ENCODE measurements at places on chromosomes 13 and 19. TPM values are rescaled to one million over a fixed set of nuclear protein-coding genes. Genes with fewer than 3 reads are reported as not detected.

The PSG7 gene
- not detected for total RNA-seq

The LRRC25 gene
- 3.2 TPM for total RNA-seq

The TEX26 gene
- not detected for total RNA-seq

The PRX gene
- 4.9 TPM for total RNA-seq

GRCh38 chr13:63209330-63210017 is 1793.8 kb upstream of the PCDH20 start:
- no peak for DNase-seq

GRCh38 chr19:480016-480855 is 16.1 kb upstream of the MADCAM1 start:
- no peak for DNase-seq

- no peak for DNase-seq
Measured at GRCh38 chr19:14135355-14135754, 1.0 kb downstream of the ASF1B start.

DNA sequence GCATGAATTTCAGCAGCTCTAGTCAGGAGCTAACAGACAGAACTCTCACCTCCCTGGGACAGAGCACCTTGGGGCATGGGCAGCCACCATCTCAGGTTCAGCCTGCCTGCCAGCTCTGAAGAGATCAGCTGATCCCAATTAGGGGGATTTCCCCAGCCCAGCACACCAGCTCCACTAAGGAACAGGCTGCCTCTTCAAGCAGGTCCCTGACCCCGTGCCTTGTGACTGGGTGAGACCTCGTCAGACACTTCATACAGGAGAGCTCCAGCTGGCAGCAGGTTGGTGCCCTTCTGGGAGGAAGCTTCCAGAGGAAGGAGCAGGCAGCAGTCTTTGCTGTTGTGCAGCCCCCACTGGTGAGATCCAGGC is 84.5 kb upstream of the UFM1 start:
- no peak for DNase-seq

DNA sequence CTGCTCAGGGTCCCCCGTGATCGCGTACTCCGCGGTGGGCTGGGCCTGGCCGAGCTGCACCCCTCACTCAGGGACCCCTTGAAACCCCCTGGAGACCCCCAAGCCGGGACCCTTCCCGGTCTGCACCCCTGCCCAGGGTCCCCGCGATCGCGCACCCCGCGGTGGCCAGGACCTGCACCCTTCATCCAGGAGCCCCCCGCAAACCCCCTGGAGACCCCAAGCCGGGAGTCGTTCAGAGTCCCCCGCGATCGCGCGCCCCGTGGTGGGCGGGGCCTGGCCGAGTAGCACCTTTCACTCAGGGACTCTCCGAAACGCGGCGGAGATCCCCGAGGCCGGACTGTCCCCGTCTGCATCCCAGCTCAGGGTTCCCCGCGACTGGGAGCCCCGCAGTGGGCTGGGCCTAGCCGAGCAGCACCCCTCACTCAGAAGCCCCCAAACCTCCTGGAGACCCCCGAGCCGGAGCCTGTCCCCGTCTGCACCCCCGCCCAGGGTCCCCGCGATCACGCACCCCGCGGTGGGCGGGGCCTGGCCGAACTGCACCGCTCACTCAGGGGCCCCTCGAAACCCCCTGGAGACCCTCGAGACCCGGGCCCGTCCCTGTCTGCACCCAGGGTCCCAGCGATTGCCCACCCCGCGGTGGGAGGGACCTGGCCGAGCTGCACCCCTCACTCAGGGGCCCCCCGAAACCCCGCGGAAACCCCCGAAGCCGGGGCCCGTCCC is 748 bp downstream of the LMNB2 start:
- DNase-seq = peak; percentile 47

DNA sequence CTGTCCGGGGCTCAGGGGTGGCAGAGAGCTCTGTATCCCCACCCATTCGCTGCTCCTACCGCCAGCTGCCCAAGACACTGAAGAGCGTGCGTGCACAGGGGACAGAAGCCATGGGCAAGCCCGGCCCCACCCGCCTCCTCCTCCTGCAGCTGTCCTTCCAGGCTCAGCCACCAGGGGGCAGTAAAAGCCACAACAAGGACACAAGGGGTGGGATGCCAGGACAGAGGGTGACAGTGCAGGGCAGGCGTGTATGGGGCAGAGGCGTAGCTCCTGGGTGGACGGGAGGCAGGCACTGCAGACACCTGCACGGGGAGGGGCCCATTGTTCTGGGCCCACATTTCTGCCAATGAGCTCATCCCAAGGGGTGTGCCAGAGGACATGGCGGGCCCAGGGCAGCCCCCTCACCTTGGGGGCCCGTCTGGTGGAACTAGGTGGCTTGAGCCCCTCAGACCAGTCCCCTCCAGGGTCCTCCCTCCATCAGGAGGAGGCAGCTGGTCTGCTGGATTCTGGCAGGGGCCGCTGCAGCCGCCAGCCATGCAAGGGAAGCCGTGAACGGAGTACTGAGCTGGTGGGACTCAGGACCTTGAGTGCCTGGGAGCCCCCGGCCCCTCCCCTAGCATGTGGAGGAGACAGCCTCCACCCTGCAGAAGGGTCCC is 61.2 kb downstream of the MLLT1 start:
- peak; percentile 83 for DNase-seq

DNA sequence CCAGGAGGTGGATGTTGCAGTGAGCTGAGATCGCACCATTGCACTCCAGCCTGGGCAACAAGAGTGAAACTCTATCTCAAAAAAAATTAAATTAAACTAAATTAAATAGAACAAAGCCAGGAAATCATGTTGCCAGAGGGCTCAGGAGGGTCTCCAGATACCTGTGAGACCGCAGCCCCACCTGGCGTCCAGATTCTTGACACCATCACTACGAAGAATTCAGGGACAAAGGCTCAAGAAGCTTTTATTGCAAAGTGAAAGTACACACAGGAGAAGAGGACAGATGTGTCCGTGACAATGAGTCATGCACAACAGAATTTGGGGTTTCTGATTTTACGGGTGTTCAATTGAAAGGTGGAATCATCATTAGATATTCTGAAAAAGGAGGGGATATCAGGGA is 76.6 kb downstream of the STOML3 start:
- DNase-seq = no peak

DNA sequence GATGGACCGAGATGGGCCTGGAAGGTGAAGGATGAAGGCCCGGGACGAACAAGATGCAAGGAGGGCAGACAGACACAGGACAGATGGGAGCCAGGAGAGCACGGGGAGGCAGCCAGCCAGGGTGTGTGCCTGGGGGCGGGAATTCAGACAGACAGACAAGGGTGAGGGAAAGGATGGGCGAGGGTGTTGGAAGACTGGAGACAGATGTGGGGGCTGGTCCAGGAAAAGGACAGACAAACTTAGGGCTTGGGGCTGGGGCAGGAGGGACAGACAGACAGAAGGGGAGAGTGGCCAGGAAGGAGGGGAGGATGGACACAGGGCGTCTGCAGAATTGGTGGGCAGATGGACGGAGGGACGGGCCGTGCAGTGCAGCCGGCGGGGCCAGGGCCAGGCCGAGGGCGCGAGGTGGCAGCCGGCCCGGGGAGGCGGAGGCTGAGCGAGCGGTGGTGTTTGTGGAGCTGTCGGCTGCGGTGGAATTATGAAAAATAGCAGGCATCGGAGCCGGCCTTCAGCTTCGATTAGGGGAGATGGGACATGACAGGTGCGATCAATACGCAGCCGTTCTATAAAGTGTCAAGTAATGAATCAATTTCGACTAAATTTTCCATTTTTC is 4.6 kb upstream of the ERFL start:
- DNase-seq = no peak

- DNase-seq = no peak
Measured at GRCh38 chr19:46386996-46387712, 26.2 kb downstream of the CCDC8 start.

- no peak for DNase-seq
Measured at GRCh38 chr13:90995001-90995400, 352.5 kb upstream of the MIR17HG start.

GRCh38 chr13:108705031-108705430 is 75.6 kb downstream of the MYO16 start:
- no peak for DNase-seq

GRCh38 chr13:100644371-100644770 is 30.2 kb downstream of the TMTC4 start:
- no peak for DNase-seq

DNA sequence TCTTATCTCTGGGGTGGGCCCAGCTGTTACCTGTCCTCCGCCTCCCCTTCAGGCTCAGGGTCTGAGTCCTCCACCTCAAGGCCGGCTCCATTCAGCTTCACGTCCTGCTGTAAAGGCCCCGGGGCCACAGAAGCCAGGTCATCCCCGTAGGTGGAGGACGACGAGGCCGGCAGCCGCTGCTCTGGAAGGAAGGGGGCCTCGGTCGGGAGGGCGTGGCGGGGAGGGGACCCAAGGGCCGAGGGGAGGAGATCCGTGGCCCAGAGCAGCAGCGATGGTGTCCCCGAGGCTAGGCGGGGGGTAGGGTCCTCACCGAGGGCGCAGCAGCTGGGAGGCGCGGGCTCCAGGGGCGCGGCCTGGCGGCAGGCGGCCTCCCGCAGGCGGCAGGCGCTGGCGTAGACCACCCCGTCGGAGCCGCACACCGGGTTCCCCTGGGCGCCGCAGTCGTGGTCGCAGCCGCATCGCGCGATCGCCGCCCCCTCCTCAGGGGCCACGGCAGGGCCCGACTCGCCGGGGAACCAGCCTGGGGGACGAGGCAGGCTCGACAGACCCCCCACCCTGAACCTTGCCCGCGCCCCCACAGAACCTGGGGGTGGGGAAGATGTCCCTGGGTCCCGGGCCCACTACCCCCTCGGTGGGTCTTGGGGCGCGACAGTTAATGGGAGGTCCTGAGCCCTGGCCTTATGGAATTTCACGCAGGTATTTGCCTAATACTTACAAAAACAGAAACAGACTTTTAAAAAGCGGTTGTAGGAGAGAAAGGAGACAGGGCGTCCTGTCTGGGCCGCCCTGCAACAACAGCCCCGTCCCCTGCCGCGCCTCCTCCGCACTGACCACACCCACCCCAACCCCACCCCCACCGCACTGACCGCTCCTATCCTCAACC is 7.6 kb downstream of the F2RL3 start:
- DNase-seq = no peak

DNA sequence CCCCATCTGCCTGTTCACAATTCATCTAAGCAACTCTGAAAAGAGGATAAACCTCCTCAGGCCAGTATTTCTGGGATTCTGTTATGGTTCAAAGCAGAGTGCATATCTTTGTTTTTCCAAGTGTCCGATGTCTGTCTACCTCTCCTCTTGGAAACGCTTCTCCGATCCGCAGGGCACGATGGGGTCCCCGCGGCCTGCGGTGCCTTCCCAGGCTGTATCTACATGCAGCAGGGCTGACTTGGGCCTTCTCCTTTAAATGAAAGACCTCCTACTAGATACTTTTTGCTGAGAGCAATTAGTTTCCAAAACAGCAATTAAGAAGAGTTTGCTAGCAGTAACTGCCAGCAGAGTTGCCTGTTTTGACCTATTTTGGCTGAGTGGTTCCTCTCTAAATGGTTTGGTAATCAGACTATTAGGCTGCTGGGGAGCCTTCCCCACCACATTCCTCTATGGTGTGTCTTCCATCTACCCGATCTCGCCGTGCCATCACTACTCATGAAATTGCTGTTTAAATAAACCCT is 23.5 kb downstream of the COL4A2 start:
- no peak for DNase-seq

DNA sequence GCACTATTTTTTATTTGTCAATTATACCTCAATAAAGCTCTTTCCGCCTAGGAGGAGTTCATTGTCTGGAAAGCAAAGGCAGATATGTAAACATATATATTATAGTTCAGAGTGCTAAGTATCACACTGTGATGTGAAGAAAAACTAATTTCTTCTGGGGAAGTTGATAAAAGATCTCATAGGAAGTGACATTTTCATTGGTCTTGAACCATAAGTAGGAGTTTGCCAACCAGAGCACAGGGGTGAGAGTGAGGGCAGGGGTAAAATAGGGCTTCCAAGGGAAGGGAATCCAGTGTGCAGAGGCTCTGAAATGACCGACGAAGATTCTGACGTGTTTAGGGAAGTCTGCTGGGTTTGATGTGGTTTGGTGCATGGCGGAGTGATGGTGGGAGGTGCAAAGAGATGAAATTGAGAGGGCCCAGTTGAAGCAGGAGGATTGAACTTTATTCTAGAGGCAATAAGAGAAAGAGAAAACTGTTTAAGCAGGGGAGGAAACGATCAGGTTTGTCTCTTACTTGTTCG is 780 bp upstream of the GTF2F2 start:
- DNase-seq = peak; percentile 52

Data from OCI-LY7 (cell line).